Tibial artery (tissue), 4 donors: ENCODE measurements at places on chromosomes 12 and 14.

DNA sequence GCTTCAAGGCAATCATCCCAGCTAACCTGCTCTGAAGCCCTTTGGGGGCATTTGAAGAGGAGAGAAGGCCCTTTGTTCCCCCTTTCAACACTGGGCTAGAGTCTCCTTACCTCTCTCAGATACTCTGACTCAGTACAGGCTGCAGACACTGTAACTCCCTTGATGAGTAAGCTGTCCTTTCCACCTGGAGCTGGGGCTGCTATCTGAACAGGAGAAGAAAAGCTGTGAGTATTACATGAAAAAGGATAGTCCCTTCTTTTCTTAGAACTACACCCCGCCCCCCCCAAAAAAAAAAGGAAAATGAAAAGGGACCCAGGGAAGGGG lies 186.6 kb upstream of the PLEKHG7 start:
- DNase-seq, result no peak

GRCh38 chr12:91974541-91975085 lies 171.0 kb downstream of the BTG1 start:
- DNase-seq, result no peak

GRCh38 chr12:6110006-6110405 lies 14.5 kb downstream of the VWF start:
- DNase-seq, result no peak

DNA sequence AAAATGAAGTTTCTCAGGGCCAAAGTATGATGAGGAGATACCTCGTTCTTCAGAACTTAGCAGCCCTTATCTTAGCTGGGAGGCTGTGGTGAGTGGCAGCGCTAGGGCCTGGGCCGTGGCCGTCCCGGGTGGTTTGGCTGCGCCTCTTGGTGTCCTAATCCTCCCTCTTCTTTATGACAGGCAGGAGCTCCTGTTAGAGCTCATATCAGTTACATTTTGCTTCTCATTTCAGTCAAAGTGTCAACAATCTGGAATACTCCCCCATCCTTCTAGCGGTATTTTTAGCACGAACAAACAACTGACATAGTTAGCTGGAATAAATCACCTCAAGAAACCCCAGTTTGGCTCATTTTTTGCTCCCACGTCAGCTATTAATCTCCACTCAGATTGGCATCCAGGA lies 188.8 kb downstream of the TTC7B start:
- DNase-seq, result no peak
